ENCODE measurements at places on chromosomes 5 and 9.
A peak's percentile ranks its signal among the peaks of the same experiment; 100 is the strongest.

- peak; percentile 85 for DNase-seq
These were observed at the start of gene WDR41 for GRCh38 chr5:77491783-77492652. Gene WDR41 (minus strand): TSS chr5:77492316. CDS start chr5:77492220, 96 bp downstream.

DNA sequence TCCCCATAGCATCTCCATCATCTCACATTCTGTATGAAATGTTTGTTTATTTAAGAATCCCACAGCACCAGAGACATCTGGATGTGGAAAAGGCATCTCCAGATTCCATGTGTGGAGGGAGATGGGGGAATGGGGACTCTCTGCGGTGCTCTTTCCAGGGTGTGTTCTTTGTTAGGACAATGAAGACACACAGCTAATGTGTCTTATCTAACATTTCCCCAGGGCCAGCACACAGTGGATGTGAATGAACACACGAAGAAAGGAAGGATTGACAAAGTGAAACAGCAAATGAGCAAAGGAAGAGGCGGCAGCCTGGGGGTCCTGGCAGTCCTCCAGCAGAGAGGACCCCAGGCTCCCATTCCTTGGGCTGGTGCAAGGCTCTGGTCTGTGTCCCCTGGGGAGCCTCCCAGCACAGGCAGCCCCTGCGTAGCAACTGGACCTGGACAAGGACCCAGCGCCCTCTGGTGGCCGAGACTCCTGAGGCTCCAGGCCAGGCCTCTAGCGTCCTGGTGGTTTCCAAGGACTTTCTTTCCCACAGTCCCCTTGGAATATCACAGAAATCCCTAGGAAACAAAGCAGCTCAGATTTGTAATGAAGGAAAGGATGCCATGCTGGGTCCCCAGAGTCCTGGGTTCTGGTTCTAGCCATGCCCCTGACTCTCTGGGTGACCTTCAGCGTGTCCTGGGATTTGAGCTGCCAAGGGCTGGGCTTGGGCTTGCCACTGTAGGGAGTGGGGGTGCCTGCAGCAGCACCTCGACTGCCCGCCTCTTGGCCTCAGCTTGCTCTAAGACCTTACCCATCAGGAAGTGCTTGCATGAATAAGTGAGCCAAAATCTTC, 3.5 kb upstream of the PDLIM7 start:
- DNase-seq, result peak; percentile 81

- no peak for DNase-seq
These were observed 160.4 kb upstream of the CDH12 start for GRCh38 chr5:23013395-23013998.

- DNase-seq, result peak; percentile 23
These were observed 41.9 kb upstream of the RIC1 start for GRCh38 chr9:5587024-5587423.

DNA sequence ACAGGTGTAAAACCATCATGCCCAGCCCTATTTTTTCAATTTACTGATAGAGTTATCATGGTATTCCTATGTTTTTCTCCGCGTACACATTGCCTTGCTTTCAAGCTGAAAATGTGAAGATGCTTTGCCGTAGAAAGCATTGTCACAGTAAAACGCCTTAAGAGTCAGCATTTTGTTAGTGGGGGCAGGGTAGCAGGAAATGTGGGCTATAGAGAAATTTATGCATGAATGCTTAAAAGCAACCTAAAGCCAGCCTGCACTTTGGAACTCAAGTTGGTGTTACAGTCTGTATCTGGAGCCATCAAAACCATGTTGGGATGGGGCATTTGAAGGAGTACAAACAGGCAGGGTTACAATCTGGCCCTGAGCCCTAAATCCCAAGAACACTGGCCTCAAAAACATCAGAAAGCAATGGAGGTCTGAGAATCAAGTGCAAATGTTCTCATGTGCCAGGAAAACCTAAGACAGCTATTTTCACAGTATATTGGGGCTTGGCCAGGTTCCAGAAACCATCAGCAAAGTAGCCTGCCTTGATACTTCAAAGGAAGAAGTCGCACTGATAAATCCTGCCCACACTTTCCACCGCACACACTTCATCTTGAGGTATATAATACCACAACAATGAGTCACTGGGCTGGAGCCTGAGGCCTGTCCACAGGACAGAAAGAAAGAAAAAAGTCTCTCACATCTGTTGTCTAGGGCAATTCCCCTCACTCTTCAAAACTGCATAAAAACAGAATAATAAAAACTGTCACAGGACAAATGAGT, 313.8 kb downstream of the ENC1 start:
- DNase-seq, result peak; percentile 53
